ENCODE measurements at places on chromosomes 5 and 9. TPM values are rescaled to one million over a fixed set of nuclear protein-coding genes. Genes with fewer than 3 reads are reported as not detected.
A peak's percentile ranks its signal among the peaks of the same experiment; 100 is the strongest.

- peak; percentile 38 for DNase-seq
Measured at GRCh38 chr9:113985968-113986585, 92.0 kb downstream of the AMBP start.

DNA sequence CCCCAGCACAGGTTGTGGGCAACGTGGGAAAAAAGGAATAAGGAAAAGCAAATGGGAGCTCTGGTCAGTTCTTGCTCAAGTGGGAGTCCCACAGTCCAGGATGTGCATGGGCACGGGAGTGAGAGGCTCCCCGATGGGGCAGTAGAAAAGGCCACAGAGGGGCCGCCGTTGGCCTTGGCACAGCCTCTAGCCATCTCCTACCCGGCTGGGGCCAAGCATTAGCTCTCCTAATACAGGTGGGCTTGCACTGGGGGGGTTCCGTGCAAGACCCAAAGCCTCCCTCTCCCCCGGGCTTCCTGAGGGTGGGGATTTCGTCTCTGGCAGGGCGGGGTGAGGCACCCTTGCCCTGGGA lies 212.2 kb upstream of the MVB12B start:
- no peak for DNase-seq

- no peak for DNase-seq
Measured at GRCh38 chr9:31112491-31112890, 1272.0 kb upstream of the ACO1 start.

DNA sequence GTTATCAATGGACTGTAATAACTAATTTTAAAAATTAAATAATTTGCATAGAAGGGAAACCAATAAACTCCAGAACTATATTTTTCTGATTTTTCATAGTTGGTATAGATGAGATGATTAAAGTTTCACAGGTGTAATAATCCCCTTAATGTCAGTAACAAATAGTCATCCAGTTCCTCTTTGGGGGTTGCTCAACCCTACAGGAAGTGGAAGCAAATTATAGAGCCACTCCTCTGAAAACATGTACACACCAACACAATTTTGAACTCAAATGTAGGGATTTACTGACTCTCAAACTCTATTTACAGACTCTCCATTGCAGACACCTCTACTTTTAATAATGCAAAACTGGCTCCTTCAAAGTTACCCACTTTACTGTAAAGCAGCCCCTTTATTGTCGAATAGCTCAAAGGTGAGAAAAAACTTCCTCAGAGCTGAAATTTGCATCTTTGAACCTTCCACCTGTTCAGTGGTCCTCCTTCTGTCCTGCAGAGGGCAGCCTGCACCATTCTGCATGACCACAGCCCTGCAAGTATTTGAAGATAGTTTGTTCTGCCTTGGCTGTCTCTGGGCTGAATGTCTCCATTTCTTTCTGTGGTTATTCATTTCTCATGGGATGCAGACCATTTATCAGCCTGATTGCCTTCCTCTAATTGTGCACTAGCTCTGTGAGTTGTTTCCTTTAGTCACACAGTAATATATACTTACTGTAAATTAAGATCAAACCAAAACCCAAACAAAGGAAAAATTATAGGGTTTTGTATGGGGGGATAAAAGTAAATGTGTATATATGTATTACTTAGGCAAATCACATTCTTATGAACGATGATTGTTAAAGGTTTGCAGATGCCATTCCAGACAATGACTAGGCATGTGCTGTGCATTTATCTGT lies 383.2 kb upstream of the SGCD start:
- DNase-seq: peak; percentile 12

TAF1L gene
- not detected for total RNA-seq

- DNase-seq: no peak
Measured at GRCh38 chr5:54848581-54848980, 136.8 kb downstream of the ESM1 start.

- peak; percentile 47 for DNase-seq
Measured at GRCh38 chr5:141664733-141665461, 13.7 kb upstream of the FCHSD1 start.

ASPN gene
- total RNA-seq: not detected

- peak; percentile 7 for DNase-seq
Measured at GRCh38 chr9:91734371-91734981, 215.6 kb downstream of the ROR2 start.

DNA sequence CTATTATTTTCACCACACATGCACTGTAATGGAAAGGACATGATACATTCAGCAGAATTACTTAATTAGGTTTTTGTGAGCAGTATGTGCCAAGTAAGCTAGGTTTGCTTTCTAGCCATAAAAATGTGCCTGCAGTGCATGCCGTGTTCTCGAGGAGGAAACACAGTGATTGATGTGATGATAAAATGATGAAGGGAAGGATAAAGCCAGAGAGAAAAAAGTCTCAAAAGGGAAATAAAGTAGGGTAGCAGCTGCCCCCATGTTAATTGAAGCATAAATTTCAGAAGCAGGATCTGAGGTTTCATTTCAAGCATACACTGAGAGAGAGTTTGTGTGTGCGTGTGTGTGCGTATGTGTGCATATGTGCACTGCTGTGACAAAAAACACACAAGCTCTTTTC lies 714.2 kb upstream of the C9orf72 start:
- DNase-seq: no peak

GRCh38 chr9:14298601-14299022 lies 15.3 kb downstream of the NFIB start:
- DNase-seq: no peak

DNA sequence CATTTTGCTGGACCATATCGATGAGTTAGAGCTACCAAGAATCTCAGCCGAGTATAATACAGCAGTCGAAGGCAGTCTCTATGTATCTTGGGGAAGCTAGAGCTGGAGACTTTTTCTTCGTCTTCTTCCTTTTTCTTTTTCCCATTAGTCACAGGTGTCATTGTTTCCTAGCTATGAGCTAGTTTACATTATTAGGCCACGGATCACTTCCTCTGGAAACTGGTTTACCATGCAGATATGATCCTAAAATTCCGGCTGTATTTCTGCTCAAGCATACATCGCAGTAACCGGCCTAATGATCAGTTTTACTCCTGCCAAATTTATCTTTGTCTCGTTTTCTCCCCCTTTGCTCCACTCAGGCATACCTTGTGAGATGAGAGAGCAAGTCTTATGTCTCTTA lies 312.8 kb downstream of the ARHGAP26 start:
- DNase-seq: no peak

DNA sequence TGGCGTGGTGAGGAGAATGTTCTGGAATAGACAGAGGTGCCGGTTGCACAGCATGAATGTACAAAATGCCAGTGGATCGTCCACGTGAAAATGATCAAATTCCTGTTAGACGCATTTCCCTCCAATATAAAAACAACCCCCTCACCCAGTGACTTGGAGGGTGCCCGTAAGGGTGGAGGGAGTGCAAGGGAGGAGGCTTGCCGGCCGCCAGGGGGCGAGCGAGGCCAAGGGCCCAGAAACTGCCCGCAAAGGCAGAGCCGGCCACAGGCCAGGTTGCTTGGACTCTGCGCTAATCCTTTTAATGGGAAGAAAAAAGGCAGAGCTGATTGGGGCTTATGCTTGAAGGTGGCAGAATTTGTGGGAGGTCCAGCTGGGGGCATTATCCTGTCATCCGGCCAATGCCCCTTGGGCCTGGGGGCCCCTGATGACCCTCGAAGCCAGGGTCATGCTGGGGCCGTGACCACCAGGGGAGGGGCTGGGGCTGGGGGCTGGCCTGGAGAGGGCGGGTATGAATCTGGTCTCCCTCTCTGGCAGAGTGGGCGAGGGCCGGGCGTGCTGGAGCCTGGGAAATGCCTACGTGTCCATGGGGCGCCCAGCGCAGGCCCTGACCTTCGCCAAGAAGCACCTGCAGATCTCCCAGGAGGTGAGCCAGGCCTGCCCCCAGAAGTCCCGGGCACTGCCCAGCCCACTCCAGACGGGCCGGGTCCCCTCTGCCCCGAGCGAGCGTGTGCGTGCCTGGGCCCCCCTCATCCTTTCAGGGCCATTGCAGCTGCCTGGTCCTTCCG lies 12.0 kb downstream of the GPSM1 start:
- peak; percentile 57 for DNase-seq

DNA sequence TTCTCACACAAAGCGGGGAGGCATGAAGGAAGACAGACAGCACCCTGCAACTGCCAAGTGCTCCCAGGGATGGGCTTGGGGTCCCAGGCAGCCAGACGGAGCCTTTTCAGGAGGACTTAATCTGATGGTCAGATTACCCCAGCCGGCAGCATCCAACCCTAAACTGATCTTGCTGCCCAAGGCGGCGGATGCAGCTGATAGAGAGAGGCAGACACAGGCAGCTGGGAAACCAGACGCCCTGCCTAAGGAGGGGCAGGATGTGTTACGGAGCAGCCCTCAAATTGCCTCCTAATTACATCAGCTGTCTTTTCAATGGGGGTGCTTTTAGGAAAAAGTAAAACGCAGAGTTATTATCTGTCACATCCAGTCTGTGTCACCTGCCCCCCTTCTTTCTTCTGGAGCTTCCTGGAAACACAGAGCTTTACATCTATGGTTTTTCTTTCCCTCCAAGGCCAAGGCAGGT lies 190.9 kb upstream of the PANK3 start:
- DNase-seq: no peak

RFX3 gene
- total RNA-seq: 1.4 TPM

FCN2 gene
- total RNA-seq: not detected

DNA sequence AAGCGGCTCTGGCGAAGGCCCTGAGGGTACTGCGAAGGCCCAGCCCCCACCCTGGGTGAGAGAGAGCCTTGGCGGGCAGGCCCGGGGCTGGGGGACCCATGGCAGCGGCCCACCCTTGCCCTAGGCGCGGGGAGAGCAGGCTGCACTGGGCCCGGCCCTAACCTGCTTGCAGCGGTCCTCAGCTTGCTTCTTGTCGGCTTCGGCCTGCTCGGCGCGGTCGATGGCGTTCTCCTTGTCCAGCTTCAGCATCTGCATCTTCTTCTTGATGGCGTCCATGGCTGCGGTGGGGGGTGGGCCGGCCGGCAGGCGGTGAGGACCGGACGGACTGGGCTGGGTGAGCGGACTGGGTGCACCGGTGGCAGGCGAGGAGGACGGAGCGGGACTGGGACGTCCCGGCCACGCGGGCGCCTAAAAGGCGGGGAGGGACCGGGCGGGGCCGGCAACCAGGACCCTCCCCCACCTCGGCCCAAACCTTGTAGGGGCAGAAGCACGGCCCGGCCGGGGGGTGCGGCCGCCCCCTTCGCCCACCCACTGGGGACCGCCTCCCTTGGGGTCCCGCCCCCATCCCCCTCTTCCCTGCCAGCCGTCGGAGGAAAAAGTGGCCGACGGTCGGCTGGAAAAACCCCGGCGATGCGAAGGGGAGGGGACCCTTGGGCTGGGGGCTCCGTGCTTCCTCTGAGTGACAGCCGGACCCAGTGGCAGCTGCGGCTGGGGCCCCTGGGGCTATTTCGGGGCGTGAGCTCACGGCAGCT lies at the start of gene TPM2:
TSS of gene TPM2 (minus strand) at position 384 of the 752 bp plus-strand sequence. CDS start at position 276, 108 bp downstream.
- DNase-seq: peak; percentile 88

LSM11 gene
- total RNA-seq: 3.1 TPM

LCN2 gene
- not detected for total RNA-seq

ATP10B gene
- not detected for total RNA-seq

DNA sequence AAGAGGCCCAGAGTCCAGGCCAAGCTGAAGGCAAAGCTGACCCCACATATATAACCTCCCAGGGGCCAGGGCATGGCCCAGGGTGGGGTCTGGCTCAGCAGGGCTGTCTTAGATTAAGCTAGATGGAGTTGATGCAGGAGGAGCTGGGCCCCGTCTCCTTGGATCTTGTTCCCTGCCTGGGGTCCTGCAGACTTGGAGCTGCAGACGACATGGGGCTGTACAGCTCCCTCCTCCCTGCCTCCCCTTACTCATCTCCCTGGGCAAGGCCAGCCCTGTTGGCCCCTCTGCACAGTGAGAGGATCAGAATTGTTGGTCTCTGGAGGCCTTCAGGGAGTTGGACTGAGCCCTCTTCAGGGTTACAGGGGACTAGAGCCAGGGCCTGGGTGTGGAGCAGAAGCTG lies 134.9 kb downstream of the RGS3 start:
- no peak for DNase-seq

GRCh38 chr9:7073706-7074105 lies 315.9 kb downstream of the KDM4C start:
- DNase-seq: no peak

- DNase-seq: peak; percentile 87
Measured at GRCh38 chr5:151675611-151676313, 11.0 kb downstream of the SPARC start.

- DNase-seq: peak; percentile 61
Measured at GRCh38 chr9:77848897-77849296, 182.7 kb downstream of the GNAQ start.

PPP3R2 gene
- total RNA-seq: not detected

GRCh38 chr5:41277476-41278245 lies 64.3 kb upstream of the C6 start:
- no peak for DNase-seq

- peak; percentile 75 for DNase-seq
Measured at GRCh38 chr5:17743580-17744435, 109.5 kb downstream of the TAF11L14 start.

GRCh38 chr9:76700916-76701315 lies 63.3 kb upstream of the PCA3 start:
- DNase-seq: no peak

DNA sequence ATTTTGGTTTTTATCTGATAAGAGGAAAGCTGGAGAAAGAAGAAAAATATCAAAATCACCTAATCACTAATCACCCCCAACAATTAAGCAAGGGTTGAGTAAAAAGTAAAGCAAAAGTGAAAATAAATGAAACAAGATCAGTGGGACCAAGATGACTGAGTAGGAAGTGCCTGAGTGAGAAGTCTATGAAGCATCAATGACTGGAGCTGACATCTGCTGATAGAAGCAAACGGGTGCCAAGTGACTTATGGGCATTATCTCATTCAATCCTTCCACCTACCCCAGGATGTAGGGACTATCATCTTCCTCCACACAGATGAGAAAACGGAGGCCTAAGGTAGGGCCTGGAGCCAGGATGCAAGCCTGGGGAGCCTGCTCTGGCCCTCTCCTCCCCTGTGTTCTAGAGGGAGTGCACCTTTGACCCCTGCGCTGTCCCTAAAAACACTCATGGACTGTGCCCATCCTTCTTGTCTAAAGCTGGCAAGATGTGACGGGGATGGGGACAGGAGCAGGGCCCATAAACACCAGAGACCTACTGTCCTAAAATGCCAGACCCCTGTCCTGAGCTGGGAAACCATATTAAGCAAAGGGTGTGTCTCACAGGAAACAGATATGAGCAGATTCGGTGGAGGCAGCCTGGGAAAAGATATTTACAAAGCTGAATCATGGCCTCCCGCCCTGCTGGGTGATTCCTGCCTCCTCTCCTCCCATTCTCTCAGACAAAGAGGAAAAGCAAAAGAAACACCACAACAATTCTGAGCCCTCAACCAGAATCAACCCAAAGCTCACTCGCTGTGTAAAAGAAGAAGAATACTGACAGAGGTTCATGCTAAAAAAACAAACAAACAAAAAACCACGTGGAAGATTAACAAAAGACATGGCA lies 116.0 kb downstream of the AUH start:
- peak; percentile 75 for DNase-seq

DNA sequence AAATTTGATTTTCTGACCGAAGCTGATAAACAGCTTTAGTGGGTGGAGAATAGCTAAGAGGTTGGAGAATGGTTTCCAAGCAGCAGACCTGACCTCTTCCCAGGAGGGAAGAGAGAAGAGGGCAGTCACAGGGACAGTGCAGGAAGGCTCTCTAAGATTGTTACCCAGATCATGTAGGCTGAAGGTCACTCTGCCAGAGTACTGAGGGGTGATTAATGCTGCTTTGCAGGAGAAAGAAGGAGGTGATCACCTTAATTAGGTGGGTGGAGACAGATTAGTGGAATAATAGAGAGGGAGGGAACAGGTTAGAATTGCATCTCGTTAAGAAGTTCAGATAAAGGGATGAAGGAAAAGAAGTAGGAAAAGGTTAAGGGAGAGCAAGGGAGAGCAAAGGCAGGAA lies 440.5 kb downstream of the BRINP1 start:
- DNase-seq: no peak

FAM240B gene
- not detected for total RNA-seq

C9orf43 gene
- total RNA-seq: 0.20 TPM

SPINK13 gene
- not detected for total RNA-seq

All from HT1080 (cell line).